ENCODE measurements at places on chromosomes 6 and 20.
A peak's percentile ranks its signal among the peaks of the same experiment; 100 is the strongest.

DNA sequence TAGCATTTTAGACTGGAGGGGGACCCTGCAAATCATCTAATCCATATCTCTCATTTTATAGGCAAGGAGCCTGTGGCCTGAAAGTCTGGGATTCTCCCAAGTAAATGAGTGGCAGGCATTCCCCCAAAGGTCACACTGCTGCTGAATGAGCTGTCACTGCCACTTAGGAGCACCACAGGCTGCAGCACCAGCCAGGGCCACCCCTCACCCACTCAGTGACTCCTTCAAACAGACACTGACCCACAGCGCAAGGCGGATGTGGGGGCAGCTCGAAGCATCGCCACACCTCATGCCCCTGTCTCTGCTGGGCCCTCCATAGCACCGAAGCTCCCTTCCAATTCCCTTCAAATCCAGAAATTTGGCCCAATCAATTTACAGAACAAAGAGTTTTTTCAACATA lies 119.9 kb upstream of the ARID1B start:
- no peak for DNase-seq

GRCh38 chr6:23478312-23478711 lies 647.7 kb upstream of the NRSN1 start:
- DNase-seq = no peak

DNA sequence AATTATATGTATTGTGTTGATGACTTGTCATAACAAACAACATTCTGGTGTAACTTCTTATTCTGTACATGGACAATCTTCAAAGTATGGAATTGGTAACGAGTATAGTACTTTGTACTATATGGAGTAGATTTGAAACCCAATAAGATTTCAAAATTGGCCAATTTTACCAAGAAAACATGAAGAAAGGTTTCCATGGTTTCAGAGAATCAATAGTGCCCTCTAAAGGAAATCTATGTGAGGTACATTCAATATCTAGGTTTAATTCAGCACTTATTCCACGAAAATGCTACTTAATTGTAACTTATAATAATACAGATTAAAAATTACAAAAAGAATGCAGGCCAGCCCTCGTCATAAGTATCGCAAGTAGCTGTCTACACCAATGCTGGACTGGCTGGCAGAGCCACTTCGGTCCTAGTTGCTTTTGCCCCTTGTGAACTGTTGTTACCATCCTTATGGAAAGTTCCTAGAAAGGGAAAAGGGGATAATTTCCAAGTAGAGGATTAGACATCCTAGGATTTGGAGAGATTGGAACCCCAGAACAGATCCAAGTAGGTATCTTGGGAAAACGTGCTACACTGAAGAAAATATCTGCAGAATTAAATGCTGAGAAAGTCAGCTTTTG lies 70.9 kb downstream of the LCA5 start:
- DNase-seq = peak; percentile 53

DNA sequence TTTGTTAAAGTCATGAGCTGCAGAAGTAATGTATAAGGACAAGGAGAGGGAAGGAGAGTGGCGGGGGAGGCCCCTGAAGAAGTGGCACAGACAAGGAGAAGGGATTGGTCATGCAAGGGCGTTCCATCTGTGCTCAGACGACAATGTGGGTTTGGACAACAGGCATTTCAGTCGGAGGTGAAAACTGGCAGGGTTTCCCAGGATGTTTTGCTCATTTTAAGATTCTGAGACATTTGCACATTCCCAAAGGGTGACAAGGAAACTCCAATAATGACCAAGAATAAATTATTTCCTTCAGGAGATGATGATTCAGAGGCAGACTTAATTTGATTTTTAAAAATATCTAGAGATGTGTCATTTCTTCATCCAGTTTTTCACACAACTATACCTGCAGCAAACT lies 181.8 kb downstream of the HIVEP2 start:
- peak; percentile 23 for DNase-seq

- peak; percentile 39 for DNase-seq
Measured at GRCh38 chr6:90319044-90319443, 22.4 kb upstream of the BACH2 start.

DNA sequence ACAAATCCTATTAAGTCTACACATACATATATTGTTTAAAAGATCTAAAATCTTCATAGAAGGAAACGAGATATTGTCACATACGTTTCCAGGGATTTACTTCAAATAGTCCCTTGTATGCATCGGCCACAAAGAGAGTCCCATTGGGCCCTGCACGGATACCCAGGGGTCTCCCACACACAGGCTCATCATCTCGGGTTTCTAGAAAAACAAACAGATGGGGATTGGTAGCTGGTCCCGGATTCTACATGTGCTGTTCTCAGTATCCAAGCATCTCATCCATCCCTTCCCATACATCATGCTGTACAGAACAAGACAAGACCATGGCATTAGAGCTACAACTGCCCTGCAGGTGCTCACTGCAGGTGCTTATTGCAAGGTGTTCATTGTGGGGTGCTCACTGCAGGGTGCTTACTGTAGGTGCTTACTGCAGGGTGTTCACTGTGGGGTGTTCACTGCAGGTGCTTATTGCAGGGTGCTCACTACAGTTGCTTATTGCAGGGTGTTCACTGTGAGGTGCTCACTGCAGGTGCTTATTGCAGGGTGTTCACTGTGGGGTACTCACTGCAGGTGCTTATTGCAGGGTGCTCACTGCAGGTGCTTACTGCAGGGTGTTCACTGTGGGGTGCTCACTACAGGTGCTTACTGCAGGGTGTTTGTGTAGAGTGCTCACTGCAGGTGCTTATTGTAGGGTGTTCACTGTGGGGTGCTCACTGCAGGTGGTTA lies 21.0 kb downstream of the APMAP start:
- DNase-seq = no peak

DNA sequence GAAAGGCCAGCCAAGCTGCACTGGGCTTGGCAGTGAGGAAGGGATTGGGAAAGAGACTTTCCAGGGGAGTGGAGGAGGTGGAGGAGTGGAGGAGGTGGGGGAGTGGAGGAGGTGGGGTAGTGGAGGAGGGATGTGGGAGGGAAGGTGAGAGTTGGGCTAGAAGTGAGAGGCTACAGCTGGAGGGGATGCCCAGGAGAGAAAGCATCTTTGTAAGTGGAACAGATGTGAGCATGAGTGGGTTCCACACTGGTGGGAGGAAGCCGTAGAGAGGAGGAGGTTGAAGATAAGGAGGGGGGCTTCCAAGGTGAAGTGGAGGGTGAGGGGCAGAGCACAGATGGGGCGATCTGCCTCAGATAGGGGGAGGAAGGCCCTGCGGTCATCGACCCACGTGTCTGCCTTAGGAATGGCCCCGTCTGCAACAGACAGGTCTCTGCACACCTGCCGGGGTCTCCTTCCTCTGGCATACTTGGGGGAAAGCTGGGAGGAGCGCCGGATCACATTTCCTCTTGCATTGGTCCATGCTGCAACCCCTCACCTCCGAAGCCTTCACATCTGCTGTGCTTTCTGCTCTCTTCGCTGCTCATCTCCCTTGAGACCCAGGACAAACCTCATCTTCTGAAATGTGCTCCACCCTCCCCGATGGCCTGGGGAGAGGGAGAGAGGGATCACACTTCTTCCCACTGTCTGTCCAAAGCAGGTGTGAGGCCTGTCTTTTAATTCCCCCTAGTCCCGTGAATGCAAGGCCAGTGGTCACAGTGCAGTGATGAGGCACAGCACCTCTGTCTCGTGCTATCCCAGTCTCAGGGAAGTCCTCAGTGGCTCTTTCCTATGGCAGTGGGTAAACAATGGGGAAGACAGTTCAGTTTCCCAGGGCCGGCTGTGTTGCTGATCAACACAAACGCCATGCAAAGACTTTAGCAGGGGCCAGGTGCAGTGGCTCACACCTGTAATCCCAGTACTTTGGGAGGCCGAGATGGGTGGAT lies 48.6 kb upstream of the SNX9 start:
- DNase-seq = no peak

GRCh38 chr20:13307562-13308163 lies 86.6 kb downstream of the ISM1 start:
- DNase-seq = no peak

GRCh38 chr6:156899532-156900135 lies 122.5 kb downstream of the ARID1B start:
- DNase-seq = no peak

- DNase-seq = no peak
Measured at GRCh38 chr20:17369506-17369905, 142.7 kb downstream of the PCSK2 start.
